Panc1 (cell line): ENCODE measurements at places on chromosomes 11 and 22. TPM values are rescaled to one million over a fixed set of nuclear protein-coding genes. Genes with fewer than 3 reads are reported as not detected.

Gene RAB38
- total RNA-seq, result 0.15 TPM

Gene RRP8
- total RNA-seq, result 23.1 TPM

Gene LRP4
- total RNA-seq, result 11.7 TPM

Gene LDHAL6A
- not detected for total RNA-seq

Gene HSPA8
- 1,755 TPM for total RNA-seq

Gene F2
- 0.64 TPM for total RNA-seq

Gene CYB5R2
- 46.3 TPM for total RNA-seq

Gene PRAME
- 68.4 TPM for total RNA-seq

Gene KLHL35
- 10.9 TPM for total RNA-seq

- DNase-seq, result no peak
- H3K4me1 ChIP-seq, result no peaks in the 10 kb centered on the region
- no peaks in the 10 kb centered on the region for H3K36me3 ChIP-seq
- H3K4me3 ChIP-seq, result no peak overlapping the region
Measured at GRCh38 chr11:44110231-44110679, 14.8 kb downstream of the EXT2 start.

GRCh38 chr11:78187366-78188285, 800 bp downstream of the KCTD21 start:
- peak; percentile 4 for DNase-seq
- no peaks in the 10 kb centered on the region for H3K27me3 ChIP-seq
- H3K27ac ChIP-seq, result peak overlapping the region; percentile 80
- H3K36me3 ChIP-seq, result no peaks in the 10 kb centered on the region

DNA sequence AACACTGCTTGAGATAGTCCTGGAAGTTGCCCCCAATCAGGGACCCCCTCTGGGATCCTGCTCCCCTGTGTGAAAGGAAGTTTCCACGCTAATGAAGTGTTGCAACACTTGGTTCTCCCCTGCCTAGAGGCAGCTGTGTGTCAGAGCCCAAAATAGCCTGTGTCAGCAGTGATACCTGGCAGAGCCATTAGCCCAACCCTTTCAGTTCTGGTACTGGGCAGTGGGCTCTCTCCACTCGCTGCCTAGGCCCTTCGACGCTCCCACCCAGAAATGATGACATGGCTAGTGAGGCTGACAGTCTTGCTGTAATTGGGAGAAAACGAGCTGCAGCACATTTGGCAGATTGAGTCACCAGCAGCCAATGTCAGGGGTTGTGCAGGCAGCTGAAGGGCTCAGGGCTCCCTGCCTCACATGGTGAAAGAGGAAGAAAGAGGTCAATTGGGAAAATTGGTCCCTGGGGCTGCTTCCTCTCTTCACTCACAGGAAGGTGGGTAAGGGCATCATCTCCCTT, 1.4 kb upstream of the NXF1 start:
- H3K4me1 ChIP-seq, result peaks cover 10% of the 10 kb centered on the region
- H3K27ac ChIP-seq, result peak overlapping the region; percentile 93
- H3K4me3 ChIP-seq, result no peak overlapping the region
- no peaks in the 10 kb centered on the region for H3K27me3 ChIP-seq

DNA sequence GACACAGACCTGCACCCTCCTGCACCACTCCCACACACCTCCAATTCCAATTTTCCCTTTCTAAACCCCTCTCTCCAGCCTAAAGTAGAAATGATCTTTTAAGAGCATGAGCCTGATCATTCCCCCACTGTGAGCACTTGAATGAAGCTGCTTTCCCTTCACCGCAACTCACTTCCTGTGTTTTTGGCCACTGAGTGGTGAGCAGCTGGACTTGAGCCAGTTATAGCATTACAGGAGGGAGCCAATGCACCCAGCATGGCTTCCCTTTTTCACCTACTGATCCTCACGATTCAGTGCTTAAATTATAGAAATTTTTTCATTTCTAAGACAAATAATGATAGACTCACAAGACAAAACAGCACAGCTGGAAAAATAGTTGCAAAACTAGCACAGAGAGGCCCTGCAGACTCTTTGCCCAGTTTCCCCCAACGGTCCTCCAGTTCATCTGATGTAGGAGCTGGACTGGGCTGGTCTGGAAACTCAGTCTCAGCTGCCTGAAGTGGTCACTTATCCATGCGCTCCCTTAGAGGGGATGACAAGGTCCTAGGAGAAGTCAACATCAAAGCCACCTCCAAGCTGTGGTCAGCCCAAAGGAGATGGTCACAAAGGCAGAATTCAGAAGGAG, 9.7 kb upstream of the APOL4 start:
- no peak overlapping the region for H3K27ac ChIP-seq
- no peaks in the 10 kb centered on the region for H3K27me3 ChIP-seq
- H3K4me3 ChIP-seq, result no peak overlapping the region
- H3K4me1 ChIP-seq, result no peaks in the 10 kb centered on the region
- H3K36me3 ChIP-seq, result no peaks in the 10 kb centered on the region
- DNase-seq, result no peak

DNA sequence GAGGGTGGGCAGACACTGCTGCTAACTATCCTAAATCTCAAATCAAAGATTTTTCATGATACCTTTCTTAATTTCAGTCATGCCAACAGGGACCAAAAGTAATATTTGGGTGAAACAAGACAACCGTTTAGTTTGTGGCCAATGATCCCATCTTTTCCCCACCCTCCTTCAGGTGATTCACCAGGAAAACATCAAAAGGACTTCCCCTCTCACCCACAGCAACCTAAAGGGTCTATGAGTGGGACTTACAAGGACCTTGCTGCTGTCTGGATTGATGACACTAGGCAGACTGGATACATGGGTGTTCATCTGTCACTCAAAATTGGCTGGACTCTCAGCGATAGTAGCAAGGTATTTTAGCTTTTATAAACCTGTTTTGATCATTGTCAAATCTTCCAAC, 62.0 kb upstream of the ZC3H12C start:
- no peaks in the 10 kb centered on the region; the same call in 1 of the 2 replicates for H3K27me3 ChIP-seq
- no peak for DNase-seq
- H3K36me3 ChIP-seq, result no peaks in the 10 kb centered on the region

DNA sequence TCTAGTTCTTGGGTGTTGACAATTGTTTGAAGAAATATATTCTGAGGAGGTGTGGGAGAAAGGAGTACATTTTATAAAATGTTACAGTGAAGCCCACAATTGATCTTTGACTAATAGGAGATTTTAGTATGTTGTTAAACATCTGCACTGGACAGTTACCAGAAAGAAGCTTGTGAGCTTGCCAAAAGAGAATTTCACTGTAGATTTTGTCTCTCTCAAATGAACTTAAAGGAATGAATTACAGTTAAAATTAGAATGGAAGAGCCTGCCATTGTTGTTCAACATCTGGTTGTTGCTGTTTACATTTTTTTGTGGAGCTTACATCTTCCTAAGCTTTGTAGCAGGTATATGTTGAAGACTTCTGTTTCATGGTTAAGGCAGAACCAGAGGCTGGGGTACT, 620.5 kb upstream of the CCDC179 start:
- no peaks in the 10 kb centered on the region for H3K36me3 ChIP-seq
- no peak overlapping the region for H3K4me3 ChIP-seq
- no peaks in the 10 kb centered on the region for H3K4me1 ChIP-seq
- H3K27me3 ChIP-seq, result no peaks in the 10 kb centered on the region

DNA sequence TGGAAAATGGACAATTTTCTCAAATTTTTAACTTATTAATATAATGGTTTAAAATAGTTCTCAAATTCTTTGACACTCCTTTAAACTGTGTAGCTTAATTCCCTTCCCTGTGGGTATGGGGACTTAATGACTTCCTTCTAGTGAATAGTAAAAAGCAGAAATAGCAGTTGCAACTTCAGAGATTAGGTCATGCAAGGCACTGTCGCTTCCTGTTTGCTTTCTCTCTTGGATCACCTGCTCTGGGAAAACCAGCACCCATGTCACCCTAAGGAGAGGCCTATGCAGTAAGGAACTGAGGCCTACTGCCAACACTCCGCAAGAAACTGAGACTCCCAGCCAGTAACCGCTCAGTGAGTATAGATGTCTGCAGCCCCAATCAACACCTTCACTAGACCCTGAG, 5.5 kb upstream of the PANX3 start:
- no peak for DNase-seq
- no peaks in the 10 kb centered on the region for H3K27me3 ChIP-seq
- H3K36me3 ChIP-seq, result no peaks in the 10 kb centered on the region
- no peaks in the 10 kb centered on the region for H3K4me1 ChIP-seq
- H3K4me3 ChIP-seq, result no peak overlapping the region

DNA sequence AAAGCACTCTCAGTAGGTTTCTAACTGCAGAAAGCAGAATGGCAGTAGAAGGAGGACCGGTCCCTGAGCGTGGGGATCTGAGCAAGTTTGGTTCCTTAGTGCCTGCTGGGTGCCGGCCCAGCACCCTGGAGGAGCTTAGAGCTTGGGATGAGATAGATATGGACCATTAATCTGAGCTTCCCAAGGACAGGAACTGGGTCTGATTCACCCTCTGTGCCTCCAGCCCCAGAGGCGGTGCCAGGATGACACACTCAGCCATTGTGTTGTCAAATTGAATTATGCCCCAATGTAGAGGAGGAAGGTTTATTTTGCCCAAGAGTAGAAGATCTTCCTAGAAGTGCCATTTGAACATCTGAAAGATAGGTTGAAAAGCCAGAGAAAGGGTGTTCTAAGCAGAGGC, 4.3 kb downstream of the ZC3H7B start:
- peaks cover 4% of the 10 kb centered on the region; the same call in 1 of the 2 replicates for H3K36me3 ChIP-seq
- peaks cover 30% of the 10 kb centered on the region for H3K4me1 ChIP-seq
- no peaks in the 10 kb centered on the region for H3K27me3 ChIP-seq
- H3K4me3 ChIP-seq, result no peak overlapping the region
- H3K27ac ChIP-seq, result peak overlapping the region; percentile 69; the same call in 1 of the 2 replicates

DNA sequence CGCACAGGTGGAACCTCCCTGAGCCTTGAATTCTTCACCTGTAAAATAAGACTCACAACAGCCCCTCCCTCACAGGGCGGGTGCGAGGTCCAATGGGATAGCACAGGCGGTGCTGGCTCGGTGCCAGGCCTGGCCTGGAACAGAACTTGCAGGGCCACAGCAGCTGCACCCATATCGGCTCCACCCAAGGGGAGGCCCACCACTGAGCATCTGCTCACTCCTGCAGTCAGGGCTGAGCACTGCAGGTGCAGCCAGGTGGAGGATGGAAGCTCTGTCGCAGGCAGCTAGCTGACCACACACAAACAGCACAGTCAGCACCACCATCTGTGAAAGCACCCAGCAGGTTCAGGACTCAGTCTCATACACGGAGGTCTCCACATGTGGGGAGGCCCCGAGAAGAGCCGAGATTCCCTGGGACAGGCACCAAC, 19.6 kb downstream of the VPS37C start:
- no peaks in the 10 kb centered on the region for H3K27me3 ChIP-seq
- no peaks in the 10 kb centered on the region for H3K4me1 ChIP-seq
- H3K27ac ChIP-seq, result no peak overlapping the region
- no peak overlapping the region for H3K4me3 ChIP-seq
- no peak for DNase-seq

DNA sequence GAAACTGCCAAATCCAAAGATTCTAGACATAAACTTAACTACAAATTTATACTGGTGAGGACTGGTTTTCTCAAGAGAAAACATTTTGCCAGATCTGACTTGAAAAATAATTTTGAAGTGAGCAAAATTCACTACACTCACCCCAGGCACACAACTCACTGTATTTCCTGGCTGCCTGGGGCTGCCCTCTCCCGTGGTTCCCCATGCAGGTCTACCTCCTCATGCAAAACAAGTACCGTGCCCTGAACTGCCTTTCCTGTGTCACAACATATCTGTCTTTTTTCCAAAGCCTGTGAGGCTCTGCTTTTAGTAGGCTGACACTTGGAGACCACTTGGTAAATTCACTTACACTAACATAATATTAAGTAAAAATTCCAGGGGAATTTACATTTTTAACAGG, 76.4 kb downstream of the LIF start:
- H3K4me3 ChIP-seq, result no peak overlapping the region
- DNase-seq, result no peak
- no peaks in the 10 kb centered on the region for H3K36me3 ChIP-seq

- no peaks in the 10 kb centered on the region for H3K27me3 ChIP-seq
- H3K4me3 ChIP-seq, result no peak overlapping the region
- no peak overlapping the region for H3K27ac ChIP-seq
- H3K36me3 ChIP-seq, result no peaks in the 10 kb centered on the region
Measured at GRCh38 chr22:44731357-44731970, 20.9 kb upstream of the ARHGAP8 start.

GRCh38 chr22:27207907-27208306, 550.5 kb downstream of the MIAT start:
- no peak for DNase-seq
- peaks cover 2% of the 10 kb centered on the region; the same call in 1 of the 2 replicates for H3K4me1 ChIP-seq
- no peaks in the 10 kb centered on the region for H3K27me3 ChIP-seq
- no peak overlapping the region for H3K27ac ChIP-seq

DNA sequence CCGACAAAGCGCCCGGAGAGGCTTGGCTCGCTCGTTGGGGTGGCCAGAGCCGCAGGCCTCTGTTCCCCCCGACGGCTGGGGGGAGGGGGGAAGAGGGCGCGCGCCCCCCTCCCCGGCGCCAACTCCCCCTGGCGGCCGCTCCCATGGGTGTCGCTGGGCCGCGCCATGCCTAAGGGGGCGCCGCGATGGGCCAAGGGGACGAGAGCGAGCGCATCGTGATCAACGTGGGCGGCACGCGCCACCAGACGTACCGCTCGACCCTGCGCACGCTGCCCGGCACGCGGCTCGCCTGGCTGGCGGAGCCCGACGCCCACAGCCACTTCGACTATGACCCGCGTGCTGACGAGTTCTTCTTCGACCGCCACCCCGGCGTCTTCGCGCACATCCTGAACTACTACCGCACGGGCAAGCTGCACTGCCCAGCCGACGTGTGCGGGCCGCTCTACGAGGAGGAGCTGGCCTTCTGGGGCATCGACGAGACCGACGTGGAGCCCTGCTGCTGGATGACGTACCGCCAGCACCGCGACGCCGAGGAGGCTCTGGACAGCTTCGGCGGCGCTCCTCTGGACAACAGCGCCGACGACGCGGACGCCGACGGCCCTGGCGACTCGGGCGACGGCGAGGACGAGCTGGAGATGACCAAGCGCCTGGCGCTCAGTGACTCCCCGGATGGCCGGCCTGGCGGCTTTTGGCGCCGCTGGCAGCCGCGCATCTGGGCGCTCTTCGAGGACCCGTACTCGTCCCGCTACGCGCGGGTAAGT, 1.4 kb downstream of the KCNC1 start:
- H3K36me3 ChIP-seq, result no peaks in the 10 kb centered on the region
- DNase-seq, result no peak
- H3K27ac ChIP-seq, result no peak overlapping the region
- H3K27me3 ChIP-seq, result no peaks in the 10 kb centered on the region
- H3K4me1 ChIP-seq, result no peaks in the 10 kb centered on the region

DNA sequence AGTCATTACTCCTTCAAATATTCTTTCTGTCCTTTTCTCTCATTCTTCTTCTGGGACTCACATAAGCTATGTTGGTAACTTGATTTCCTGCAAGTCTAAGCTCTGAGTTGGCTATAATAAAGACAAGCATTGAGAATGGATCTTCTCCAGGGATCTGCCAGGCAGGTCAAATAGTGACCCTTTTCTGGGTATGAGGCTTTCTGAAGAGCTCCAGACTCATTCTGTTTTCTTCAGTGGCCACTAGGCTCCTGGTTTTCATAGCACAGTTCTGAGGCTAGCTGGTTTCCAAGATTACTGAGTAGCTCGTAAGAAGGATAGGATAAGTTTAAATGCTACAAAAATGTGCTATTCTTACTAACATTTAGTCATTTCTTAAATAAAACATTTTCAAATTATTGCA, 38.3 kb downstream of the TMPRSS5 start:
- no peak overlapping the region for H3K4me3 ChIP-seq
- peaks cover 17% of the 10 kb centered on the region for H3K4me1 ChIP-seq
- H3K27ac ChIP-seq, result peak overlapping the region; percentile 76
- H3K27me3 ChIP-seq, result no peaks in the 10 kb centered on the region
